Forelimb muscle (tissue), 1 donor: ENCODE measurements at places on chromosomes 4 and X.

GRCh38 chrX:43643201-43643600 is 12.9 kb upstream of the MAOA start:
- DNase-seq: no peak

- no peak for DNase-seq
These were observed 147.2 kb upstream of the DKK2 start for GRCh38 chr4:107183155-107183774.

DNA sequence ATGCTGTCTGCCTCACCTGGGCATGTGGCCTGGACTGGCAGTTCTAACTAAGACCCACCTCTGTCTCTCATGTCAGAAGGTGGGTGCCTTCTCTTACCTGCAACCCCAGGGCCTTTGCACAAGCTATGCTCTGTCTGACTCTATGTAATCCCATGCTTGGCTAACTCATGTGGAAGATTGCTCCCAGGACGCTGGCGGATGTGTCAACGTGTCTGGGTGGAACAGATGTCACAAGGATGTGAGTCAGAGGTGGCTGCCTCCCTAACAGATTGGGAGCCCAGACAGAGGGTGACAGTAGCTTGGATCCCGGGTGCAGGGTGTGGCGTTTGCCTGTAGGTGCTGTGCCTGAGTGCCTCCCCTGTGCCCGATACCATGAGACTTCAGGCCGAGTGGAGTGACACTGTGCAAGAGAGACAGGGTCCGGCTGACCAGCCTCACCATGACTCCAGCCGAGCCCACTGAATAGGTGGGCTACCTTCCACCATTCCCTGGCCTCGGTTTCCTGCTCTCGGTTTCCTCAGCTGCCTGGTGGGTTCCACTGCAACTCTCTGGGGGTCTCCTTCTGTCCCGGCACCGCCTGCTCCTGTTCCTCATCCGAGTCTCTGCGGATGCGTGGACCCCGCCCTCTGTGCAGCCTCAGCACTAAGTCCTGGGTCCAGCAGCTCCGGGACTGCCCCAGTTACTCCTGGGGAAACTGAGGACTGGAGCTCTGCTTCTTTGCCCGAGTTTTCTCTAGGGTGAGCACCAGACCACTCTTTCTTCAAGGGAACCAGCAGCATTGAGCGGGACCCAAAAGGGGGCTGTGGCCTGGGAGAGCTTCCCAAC is 11.0 kb downstream of the SH3BP2 start:
- DNase-seq: no peak

- no peak for DNase-seq
These were observed 76.8 kb upstream of the DDX53 start for GRCh38 chrX:22922961-22923360.

DNA sequence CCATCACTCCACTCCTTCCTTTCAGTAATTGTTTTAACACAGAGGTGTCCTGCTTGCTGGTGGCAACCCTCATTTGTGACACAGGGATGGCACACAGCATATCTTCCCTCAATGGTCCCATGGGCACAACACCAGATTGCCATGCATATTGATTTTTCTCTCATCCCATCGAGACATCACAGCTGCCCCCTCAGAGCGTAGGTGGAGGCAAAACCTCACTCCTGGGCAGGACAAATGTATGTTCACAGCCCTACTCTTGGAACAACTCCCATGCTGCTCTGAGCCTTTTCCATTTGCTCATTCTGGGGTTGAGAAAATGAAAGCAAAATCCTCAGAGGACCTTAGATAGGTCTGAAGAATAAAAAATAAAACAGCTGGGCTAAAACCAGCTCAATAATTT is 172.2 kb downstream of the GABRB1 start:
- DNase-seq: no peak

GRCh38 chr4:96354036-96354712 is 514.3 kb downstream of the PDHA2 start:
- DNase-seq: no peak

GRCh38 chr4:151238477-151238876 is 38.5 kb upstream of the PRSS48 start:
- no peak for DNase-seq

- no peak for DNase-seq
These were observed 50.5 kb downstream of the PSAPL1 start for GRCh38 chr4:7384003-7384928.

GRCh38 chr4:26299254-26299882 is 21.4 kb upstream of the RBPJ start:
- DNase-seq: no peak

- DNase-seq: no peak
These were observed 6.2 kb upstream of the MGAT4D start for GRCh38 chr4:140504261-140504660.

- DNase-seq: no peak
These were observed 71.1 kb downstream of the BMPR1B start for GRCh38 chr4:94828882-94829281.

- no peak for DNase-seq
These were observed 613.8 kb upstream of the TECRL start for GRCh38 chr4:65023081-65023480.

GRCh38 chrX:15465347-15465746 is 27.8 kb downstream of the PIR start:
- no peak for DNase-seq

- no peak for DNase-seq
These were observed 782.5 kb upstream of the INTU start for GRCh38 chr4:126850286-126850685.

DNA sequence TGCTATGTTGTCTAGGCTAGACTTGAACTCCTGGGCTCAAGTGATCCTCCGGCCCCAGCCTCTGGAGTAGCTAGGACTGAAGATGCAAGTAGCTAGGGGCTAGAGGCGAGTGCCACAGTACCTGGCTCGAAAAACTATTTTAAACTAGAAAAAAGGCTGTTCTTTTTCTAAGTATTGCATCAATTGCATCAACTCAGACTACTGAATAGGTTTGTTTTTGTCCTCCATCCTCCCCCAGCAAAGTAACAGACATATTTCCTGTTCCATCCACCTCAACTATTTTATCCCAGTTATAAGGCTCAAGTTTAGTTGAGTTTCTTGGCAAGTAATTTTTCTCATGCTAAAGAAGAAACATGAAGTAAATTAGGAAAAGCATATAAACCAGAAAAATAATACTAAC is 4.1 kb downstream of the SH3RF1 start:
- DNase-seq: no peak

GRCh38 chrX:154096140-154097002 is 1.1 kb downstream of the MECP2 start:
- DNase-seq: no peak

DNA sequence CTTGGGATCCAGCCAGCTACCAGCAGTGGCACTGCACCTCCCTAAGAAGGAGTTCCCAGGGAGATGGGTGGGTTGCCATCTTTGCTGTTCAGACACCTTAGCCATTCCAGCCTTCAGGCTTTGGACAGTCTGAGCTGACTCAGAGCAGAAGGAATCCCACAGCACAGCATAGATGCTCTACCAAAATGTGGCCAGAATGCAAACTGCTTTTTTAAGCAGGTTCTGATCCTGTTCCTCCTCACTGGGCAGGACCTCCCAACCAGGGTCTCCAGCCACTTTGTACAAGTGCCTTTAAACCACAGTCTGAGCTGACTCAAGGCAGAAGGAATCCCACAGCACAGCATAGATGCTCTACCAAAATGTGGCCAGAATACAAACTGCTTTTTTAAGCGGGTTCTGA is 209.0 kb downstream of the NPNT start:
- no peak for DNase-seq

- DNase-seq: no peak
These were observed 79.6 kb downstream of the SMIM20 start for GRCh38 chr4:25993395-25994185.

GRCh38 chr4:108601106-108601505 is 19.3 kb upstream of the RPL34 start:
- DNase-seq: no peak

DNA sequence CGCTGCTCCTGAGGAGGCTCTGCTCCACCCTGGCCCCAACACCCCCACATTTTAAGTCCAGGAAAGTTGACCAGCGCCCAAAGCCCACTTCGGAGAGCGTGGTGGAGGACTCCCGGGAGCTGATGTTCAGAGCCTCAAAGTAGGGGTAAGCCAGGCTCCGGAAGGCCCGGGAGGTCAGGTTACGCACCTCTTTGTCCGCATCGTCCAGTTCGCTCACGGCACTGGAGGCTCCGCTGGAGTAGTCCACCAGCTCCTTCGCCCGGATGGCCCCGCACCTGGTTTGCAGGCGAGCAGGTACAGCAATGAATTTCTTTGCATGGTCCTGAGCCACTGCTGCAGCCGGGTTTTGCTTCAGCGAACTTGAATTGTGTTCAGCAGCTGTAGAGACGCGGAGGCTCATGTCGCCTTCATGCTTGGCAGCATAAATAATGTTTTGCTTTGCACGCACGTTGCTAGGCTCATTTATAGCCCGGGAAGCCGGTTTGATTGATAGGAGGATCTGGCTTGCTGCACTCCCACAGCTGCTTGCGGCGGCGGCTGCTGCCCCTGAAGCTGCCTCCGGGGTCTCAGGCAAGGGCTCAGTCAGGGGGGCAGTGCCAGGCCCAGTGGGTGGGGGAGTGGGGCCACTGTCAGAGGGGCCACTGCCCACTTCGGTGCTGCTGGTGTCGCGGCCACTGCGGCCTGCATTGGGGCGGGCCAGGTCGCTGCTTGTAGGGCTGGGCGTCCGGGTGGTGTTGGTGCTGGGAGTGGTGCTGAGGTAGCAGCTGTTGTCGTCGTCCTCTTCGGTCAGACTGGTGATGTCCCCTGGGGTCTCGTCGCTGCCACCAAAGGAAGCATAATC is 4.8 kb downstream of the C4orf54 start:
- DNase-seq: no peak

DNA sequence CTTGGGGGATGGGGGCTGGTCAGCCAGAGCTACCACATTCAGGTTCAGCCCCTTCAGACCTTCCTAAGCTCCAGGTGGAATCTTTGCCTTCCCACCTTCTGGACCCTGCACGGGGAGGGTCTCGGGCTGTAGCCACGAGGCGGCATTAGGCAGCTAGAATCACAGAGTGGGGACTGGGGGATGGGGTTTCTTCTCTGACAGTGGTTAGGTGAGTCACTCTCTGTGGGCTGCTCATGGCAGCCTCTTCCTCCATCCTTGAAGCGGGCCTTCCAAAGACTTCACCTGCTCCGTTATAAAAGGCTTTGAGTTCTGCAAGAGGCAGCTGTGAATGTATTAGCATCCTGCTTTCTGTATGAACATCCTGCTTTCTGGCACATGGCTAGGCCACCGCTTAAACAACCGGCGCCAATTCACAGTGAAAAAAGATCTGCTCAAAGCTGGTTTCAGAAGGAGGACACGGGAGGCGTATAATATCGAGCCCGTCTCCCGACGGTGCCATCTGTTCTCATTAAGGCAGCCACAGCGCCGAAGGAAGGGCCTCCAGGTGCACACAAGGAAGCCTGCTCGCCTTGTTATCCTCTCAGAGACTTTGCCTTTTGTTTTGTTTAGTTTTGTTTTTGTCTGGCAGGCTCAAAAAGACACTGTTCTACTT is 74.3 kb upstream of the IGFBP7 start:
- no peak for DNase-seq

DNA sequence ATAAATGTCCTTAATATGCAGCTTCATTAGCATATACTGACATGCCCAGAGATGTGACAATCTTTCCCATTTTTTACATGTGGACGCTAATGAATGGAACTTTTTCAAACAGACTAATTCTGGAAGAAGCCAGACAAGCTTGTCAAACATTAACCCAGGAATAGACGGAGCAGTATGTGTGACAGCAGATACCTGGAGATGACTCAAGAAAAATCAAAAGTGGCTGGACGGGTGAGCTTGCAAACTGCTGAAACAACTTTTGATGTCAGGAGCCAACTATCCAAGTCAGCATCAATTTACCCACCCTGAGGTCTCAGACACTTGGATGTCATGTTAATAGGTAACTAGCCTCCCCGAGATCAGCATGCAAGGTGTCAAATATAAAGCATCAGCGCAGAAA is 183.0 kb downstream of the PACRGL start:
- DNase-seq: no peak

- no peak for DNase-seq
These were observed 68.2 kb upstream of the GK2 start for GRCh38 chr4:79476196-79476595.

GRCh38 chr4:107619066-107619465 is 101.0 kb downstream of the PAPSS1 start:
- no peak for DNase-seq

DNA sequence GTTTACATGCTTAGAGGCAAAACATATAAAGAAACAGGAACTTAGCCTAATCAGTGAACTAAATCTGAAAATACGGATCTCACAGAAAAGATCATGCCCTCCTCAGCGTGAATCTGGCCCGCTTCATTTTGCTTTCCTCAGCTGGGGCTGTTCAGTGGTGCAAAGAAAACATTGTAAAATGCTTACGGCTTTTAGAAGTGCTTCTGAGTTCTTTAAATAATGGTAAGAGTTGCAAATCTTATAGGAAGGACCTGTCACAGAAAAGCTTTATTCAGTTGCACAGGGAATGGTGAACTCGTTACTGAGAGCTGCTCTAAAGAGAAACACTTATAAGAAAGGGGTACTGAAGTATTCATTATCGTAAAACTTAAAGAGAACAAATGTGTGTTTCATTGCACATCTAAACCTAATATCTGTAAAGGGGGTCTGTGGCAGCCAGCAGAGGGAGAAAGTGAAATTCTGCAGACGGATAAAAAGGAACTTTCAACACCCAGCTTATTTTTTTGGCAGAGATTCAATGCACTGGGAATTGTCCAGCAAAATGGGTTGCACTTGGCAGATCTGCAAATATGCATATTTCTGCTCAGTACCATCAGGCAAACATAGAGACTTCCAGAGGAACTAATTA is 139.2 kb upstream of the ANK2 start:
- no peak for DNase-seq

DNA sequence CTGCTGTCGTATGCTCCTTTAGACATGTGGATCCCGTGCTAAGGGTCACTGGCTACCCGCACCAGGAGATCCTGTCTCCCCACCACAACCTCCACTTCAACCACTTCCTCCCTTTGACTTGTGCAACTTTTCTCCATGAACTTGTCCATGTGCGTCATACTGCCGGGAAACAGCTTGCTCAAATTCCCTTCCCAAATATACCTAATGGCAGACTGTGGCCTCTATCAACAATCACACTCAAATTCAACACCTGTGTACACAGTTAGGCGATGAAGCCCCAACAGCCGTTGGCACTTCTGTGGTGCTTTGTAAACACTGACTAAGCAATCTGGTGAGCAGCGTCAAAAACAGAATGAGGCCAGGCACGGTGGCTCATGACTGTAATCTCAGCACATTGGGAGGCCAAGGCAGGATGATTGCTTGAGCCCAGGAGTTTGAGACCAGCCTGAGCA is 49.5 kb downstream of the CD99L2 start:
- DNase-seq: no peak

- DNase-seq: no peak
These were observed 46.4 kb downstream of the GAB1 start for GRCh38 chr4:143383005-143383574.
